B cell (primary cell): ENCODE measurements at places on chromosomes 4 and X. TPM values are rescaled to one million over a fixed set of nuclear protein-coding genes. Genes with fewer than 3 reads are reported as not detected.

The SPANXB1 gene
- total RNA-seq: not detected in 2 replicates

The PDZD4 gene
- not detected in 2 replicates for total RNA-seq

The DRP2 gene
- 0.10 TPM in 1 of 2 replicates, not detected in the other for total RNA-seq

The L1CAM gene
- 19.9 and 22.2 TPM in 2 replicates for total RNA-seq

The CLGN gene
- total RNA-seq: 0.15 TPM in 1 of 2 replicates, not detected in the other

The PPP4R3C gene
- not detected in 2 replicates for total RNA-seq

The MAGEC1 gene
- not detected in 2 replicates for total RNA-seq

The ZNF630 gene
- total RNA-seq: not detected in 2 replicates

The SPP1 gene
- total RNA-seq: not detected in 2 replicates

- no peaks in the 10 kb centered on the region for H3K4me1 ChIP-seq
- no peak for DNase-seq
These were observed 67.1 kb downstream of the DCLK2 start for GRCh38 chr4:150145090-150145945.

DNA sequence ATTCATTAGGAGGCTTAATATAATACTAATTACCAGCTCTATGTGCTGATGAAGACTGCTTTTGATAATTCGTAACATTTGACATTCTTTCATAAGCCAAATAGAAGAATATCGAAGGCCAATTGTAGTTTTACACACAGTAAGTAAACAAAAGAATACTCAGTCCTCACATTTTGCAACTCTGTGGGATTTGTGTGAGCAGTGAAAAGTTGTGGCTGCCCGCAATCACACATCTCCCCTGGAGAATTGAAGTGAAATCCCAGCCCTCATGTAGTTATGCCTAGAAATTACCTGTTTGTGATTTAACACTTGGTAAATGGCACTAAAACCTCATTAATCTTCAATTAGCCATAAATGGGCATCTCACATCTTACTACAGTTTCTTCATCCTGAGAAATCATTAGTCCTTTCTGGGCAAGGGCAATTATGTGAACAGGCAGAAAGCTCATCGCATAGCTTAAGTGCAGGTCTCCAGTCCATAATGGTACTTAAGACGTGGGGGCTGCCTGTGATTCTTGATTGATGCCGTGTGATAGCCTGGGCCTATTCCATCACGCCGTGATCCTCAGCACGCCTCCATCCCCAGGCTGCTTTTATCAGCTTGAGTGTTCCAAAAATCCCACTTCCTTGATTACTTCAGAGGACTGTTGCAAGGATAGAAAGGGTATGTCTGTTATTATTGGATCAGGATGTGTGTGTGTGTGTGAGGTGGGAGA is 97.9 kb upstream of the METTL14 start:
- peaks cover 6% of the 10 kb centered on the region for H3K4me1 ChIP-seq
- DNase-seq: no peak
- H3K4me3 ChIP-seq: no peak overlapping the region

DNA sequence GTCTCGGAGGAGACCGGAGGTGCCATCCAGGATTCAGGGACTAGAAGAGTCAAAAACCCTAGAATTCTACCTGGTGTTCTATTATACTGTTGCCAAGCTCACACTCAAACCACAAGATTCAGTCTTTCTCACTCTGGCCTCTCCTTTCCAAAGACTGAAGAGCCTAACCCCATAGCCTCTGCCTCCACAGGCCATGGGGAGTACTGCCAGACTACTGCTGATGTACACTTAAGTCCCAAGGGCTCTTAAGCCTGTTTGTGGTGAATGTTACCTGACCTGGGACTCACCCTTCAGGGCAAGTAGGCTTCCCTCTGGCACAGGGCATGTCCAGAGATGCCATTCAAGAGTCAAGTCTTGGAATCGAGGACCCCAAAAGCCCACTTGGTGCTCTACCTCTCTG is 58.9 kb upstream of the IRS4 start:
- no peaks in the 10 kb centered on the region for H3K4me1 ChIP-seq
- no peak for DNase-seq
- no peaks in the 10 kb centered on the region for H3K27me3 ChIP-seq
- H3K36me3 ChIP-seq: no peaks in the 10 kb centered on the region
- no peak overlapping the region for H3K27ac ChIP-seq

DNA sequence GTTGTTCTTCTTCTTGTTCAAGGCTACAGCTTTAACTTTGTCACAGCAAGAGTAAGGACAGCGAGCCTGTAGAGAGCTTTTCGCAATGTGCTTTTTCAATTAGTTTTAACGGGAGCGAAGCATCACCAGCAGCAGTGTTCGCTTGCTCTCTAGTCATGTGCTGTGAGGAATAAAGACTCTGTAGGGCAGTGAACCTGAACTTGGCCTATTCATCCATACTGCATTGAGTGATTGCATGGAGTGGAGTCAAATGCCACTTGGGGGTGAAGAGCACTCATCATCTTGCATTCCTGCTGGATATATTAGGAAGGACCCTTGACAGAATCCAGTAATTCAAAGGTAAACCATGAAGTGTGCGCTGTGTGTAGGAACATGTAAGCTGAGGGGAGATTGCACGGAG is 240.0 kb downstream of the FRMPD4 start:
- no peak for DNase-seq
- no peak overlapping the region for H3K27ac ChIP-seq
- no peaks in the 10 kb centered on the region for H3K27me3 ChIP-seq
- no peaks in the 10 kb centered on the region for H3K36me3 ChIP-seq
- no peak overlapping the region for H3K4me3 ChIP-seq
- no peaks in the 10 kb centered on the region for H3K4me1 ChIP-seq

DNA sequence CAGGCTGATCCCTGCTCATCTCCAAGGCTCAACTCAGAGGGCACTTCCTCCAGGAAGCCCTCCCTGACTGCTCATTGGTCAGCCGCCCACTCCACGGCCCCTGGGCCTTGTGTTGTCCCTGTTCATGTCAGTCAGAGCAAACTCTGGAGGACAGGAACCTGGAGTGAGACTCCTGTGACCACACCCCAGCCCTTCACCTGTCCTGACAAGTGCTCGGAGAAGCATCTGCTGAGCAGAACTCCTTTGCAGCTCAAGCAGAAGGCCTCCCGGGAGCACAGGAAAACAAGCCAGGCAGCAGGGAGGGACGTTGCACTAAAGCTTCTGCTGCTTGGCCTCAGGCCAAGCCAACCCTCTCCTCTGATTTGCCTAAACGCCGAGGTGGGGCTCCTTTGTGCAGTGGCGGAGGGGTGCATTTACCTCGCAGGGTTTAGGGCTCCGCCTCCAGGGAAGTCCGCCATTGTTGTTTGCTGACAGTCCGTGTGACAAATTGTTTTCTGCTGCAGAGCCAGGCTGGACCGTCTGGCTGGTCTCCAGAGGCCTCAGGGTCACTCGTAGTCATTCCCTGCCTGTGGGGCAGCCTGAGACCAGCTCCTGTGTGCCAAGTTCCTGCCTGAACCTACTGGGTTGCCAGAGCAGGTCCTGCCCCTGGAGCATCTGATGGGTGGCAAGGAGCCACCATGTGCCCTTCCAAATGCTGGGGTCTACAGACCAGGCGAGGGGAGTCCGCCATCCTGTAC is 61.8 kb downstream of the C4orf50 start:
- H3K27me3 ChIP-seq: no peaks in the 10 kb centered on the region
- H3K4me3 ChIP-seq: no peak overlapping the region
- DNase-seq: no peak
- H3K36me3 ChIP-seq: no peaks in the 10 kb centered on the region
- peaks cover 3% of the 10 kb centered on the region for H3K4me1 ChIP-seq

DNA sequence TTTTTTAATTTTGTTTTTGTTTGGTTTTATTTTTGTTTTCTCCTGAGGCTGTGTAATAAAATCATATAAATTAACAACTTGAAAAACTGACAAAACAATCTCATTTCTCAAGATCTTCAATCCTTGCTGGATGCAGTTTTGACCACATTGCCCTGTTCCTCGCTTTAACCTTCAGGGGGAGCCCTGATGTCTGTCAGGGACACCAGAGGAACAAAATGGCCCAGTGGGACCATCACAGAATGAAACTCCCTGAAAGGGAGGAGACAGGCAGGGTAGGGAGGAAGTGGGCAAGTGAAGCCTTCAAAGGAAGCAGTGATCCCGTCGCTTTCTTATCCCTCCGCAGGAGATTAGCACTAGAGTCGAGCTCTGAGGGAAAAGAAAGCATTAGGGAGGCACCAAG is 274.9 kb upstream of the LDB2 start:
- no peaks in the 10 kb centered on the region for H3K36me3 ChIP-seq
- H3K27me3 ChIP-seq: no peaks in the 10 kb centered on the region
- H3K4me1 ChIP-seq: no peaks in the 10 kb centered on the region
- H3K4me3 ChIP-seq: no peak overlapping the region
- no peak for DNase-seq

DNA sequence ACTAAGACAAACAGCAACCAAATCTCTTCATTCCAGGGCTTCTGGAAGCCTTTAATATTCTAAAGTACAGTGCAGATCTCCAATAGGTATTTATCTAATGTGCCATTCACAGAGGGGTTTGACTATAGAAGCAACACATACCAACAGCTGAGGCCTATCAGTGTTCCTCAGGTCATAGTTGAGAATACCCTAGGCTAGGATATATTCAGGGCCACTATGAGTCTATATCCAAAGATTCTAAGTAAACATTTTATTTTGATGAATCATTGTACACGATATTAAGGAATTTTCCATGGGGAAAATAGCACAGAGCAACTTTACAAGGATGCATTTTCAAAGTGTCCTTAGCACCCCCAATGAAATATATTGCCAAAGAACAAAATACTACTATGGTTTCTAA is 9.7 kb downstream of the SMIM10 start:
- no peaks in the 10 kb centered on the region for H3K36me3 ChIP-seq
- H3K4me1 ChIP-seq: peaks cover 8% of the 10 kb centered on the region
- H3K27me3 ChIP-seq: no peaks in the 10 kb centered on the region
- H3K27ac ChIP-seq: no peak overlapping the region
- no peak overlapping the region for H3K4me3 ChIP-seq

DNA sequence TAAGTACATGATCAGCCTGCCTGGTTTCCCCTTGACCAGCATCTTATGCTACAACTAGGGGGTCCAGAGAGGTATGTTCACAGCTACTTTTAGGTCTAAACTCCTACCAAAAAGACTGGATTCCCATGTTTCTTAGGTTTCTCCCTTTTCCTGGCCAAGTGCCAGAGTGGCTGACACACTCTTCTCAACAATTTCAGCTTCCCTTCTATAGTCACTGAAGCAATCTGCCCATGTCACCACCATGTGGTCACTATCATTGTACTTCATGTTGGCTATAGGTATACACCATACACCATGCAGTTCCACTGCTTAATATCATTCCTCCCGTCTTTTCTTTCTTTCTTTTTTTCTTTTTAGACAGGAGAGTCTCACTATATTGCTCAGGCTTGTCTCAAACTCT is 66.9 kb downstream of the KLHL13 start:
- no peak for DNase-seq
- H3K4me1 ChIP-seq: no peaks in the 10 kb centered on the region
- H3K4me3 ChIP-seq: no peak overlapping the region

DNA sequence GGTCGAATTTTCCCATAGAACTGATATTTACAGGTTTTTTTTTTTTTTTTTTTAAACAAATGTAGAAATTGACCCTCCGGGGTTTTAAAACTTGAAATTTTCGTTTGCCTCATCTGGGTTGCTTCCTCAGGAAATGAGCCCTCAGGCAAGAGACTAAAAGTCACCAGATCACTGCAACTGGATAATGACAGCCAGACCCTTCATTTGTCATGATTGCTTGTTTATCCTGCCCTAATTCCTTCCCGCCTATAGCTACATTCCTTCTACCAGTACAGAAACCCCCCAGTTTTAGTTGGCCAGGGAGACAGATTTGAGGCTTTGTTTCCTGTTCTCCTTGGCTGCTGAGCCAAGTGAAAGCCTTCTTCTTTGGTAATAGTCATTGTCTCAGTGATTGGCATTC is 44.0 kb upstream of the IGFBP7 start:
- H3K36me3 ChIP-seq: no peaks in the 10 kb centered on the region
- no peak for DNase-seq
- H3K27me3 ChIP-seq: peaks cover 2% of the 10 kb centered on the region
- H3K4me1 ChIP-seq: no peaks in the 10 kb centered on the region

GRCh38 chrX:123732670-123733363 is at the start of gene THOC2:
THOC2 (minus strand) TSS chrX:123733052; CDS start chrX:123733022, 30 bp downstream.
- H3K4me3 ChIP-seq: peak within 1 kb of the TSS; percentile 82
- no peaks in the 10 kb centered on the region for H3K27me3 ChIP-seq
- peaks cover 10% of the 10 kb centered on the region for H3K4me1 ChIP-seq
- no peaks in the 10 kb centered on the region for H3K36me3 ChIP-seq

DNA sequence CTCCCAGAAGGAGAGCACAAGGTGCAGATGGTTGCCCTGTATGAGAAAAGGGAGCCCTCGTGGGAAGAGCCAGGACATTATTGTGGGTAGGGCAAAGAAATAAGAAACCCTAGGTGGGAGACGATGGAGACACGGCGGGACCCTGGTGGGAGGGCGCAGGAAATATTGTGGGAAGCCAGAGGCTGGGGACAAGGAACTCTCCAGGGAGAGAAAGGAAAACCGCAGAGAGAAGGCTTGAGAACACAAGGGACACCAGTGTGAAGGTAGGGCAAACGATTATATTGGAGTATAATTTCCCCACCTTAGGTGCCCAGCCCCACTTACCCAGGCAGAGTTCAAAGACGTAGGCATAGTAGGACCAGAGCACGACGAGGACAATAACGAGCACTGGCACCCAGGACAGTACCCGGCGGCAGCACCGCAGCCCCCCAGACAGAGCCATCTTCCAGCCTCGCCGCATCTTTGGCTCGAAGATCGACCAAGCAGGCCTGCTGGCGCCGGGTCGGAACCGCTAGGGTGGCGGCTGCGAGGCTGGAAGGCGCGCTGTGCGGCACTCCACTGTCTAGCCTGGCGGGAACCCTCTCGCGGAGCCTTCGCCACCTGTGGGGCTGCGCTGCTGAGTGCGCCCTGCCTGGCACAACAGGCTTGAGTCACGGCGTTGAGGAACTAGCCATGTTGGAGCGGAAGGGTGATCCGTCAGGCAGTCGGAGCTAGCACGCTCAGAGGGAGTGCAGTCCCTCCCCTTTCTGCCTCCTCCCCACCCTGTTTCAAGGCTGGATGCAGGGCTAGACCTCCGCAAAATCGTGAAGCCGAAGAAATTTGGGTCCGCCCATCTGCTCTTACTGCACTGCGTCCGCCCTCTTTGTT is at the start of gene ZDHHC15:
Gene ZDHHC15 (minus strand): TSS at position 473 of the 867 bp plus-strand sequence. CDS start 13 bp downstream, at position 460.
- no peaks in the 10 kb centered on the region for H3K36me3 ChIP-seq
- no peaks in the 10 kb centered on the region for H3K27me3 ChIP-seq
- no peak within 1 kb of the TSS for H3K4me3 ChIP-seq
- peak; percentile 4 for DNase-seq
- no peak within 1 kb of the TSS for H3K27ac ChIP-seq
- H3K4me1 ChIP-seq: no peaks in the 10 kb centered on the region
